ENCODE measurements at places on chromosomes 11 and 22.

DNA sequence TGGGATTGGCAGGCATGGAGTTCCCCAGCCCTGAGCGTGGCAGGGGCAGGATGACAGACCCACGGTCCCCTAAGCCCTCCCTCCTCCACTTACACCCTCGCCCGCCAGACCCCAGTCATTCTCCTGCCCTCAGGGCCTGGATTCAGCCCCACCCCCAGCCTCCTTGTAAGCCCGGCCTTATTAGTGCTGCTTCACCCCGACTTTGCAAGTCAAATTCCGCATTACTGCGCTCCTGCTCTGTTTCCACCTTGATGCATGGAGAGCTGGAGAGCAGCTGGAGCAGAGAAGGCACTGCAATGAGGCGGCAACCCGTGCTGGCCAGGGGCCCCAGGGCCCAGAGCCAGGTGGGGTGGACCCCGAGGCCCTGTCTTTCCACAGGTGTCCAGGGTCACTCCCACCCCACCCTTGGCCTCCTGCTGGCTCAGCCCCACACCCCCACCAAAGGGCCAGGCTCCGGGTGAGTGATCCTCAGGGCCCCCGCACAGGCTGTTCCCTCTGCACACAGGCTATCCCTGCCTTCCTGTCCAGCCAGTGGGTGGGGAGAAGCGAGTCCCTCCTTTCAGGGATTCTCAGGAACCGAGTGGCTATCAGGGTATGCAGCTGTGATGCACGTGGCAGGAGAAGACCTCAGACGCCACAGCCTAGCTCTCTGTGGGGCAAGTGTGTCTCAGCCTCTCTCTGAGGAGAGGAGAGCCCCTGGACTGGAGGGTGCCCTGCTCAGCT lies 36.4 kb downstream of the RTN4R start:
- no peak for DNase-seq

DNA sequence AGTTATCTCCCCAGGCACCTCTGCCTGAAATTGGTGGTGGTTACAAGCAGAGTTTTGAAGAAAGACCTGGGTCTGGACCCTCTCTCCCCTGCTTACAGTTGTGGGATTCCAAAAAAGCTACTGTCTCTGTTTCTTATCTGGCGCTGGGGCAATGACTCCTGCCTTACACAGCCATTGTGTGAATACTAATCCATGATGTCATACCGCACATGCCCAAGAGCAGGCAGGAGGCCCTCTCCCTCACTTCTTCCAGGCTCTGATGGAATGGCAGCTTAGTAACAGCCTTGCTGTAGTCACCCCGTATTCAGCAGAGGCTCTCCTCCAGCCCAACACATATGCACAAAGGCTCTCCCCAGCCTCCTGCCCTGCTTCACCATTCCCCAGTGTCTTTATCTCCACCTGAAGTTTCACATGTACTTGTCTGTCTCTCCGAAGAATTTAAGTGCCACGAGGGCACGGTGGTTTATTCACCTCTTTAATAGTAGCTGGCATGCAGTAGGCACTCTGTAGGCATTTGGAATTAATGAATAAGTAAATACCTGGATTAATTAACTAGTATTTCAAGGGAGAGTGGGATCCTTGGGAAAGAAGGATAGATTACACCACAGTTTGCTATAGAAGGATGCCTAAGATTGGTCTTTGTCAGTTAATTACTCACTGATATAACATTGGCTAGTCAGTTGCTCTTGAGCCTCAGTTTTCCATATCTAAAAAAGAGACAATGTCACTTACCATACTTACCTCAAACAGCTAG lies 165.6 kb downstream of the ETS1 start:
- no peak for DNase-seq

DNA sequence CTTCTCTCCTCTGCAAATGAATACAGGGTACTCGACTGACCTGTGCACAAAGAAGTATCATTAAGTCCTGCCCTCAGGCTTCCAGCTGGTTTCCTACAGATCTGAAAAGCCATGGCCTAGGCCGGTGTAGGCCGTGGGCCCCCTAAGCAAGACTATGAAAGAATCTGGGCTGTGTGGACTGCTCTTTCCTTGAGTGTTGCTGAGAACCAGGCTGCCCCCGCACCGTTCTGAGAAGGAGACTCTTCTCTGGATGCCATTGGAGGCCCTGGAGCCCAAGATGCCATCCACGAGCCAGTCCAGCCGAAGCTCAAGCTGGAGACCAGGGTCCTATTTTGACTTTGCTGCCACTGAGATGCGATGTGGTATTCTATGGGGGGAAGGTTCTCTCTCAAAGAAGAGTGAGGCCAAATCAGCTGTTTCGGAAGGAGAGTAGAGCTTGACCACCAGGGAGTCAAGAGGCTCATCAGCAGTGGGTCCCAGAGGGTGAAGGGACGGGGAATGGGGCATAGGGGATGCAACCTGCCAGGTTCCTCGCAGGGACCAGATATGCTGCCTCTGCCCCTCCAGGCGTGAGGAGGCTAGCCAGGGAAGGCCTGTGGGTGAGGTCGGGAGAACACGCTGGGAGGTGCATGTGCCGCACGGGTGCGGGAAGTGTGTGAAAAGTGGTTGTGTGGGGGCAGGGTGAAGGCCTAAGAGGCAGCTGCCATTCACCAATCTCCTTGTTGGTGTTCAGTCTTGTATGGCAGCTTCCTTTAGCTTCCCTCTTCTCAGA lies 96.4 kb upstream of the B3GAT1 start:
- no peak for DNase-seq

- DNase-seq, result no peak
Measured at GRCh38 chr11:14676068-14676467, 32.5 kb downstream of the PDE3B start.

DNA sequence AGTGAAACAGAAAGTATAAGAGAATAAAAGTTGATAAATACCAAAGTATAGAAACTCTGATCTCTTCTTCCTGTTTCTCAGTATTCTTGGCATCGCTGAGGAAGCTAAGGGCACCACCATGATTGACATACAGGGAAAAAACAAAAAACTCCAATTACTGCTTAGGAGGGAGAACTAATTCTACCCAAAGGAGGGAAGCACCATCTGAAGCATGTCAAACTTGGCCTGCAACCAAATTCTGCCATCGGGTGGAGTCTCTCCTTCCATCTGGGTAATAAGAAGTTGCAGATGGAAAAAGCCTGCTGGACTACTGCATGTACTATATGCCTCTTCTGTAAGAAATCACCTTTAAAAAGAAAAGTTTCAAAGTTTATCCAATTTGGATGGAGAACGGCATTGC lies 30.5 kb upstream of the PPP2R1B start:
- no peak for DNase-seq

GRCh38 chr11:59152312-59152951 lies 9.8 kb downstream of the FAM111A start:
- no peak for DNase-seq

- DNase-seq, result no peak
Measured at GRCh38 chr11:19433367-19433766, 192.6 kb upstream of the E2F8 start.

DNA sequence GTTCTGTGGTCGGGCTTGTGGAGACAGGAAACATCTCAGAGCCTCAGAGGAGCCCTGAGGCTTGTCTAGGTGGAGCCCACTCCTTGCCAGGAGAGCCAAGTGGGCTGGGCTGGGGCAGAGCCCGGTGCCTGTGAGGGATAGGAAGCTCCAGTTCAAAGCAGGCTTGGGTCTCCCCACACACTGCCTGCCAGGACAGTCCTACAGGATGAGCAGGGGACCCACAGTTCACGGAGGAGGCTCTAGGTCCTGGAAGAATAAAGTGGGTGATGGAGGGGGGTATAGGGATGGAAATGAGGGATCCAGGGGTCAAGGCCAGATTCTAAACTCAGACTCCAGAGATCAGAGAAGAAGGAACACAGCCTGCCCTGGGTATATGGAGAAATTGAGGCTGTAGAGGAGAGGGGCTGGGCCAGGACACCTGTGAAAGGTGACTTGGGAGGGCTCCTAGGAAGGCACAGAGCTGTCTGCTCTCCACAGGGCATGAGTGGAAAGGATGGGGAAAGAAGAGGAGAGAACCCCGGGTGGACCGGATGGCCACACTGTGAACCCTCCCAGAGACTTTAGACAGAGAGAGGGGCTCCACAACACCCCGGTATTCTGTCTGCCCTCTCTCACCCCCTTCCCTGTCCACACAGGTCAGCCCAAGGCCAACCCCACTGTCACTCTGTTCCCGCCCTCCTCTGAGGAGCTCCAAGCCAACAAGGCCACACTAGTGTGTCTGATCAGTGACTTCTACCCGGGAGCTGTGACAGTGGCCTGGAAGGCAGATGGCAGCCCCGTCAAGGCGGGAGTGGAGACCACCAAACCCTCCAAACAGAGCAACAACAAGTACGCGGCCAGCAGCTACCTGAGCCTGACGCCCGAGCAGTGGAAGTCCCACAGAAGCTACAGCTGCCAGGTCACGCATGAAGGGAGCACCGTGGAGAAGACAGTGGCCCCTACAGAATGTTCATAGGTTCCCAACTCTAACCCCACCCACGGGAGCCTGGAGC lies 7.4 kb downstream of the IGLL5 start:
- no peak for DNase-seq

DNA sequence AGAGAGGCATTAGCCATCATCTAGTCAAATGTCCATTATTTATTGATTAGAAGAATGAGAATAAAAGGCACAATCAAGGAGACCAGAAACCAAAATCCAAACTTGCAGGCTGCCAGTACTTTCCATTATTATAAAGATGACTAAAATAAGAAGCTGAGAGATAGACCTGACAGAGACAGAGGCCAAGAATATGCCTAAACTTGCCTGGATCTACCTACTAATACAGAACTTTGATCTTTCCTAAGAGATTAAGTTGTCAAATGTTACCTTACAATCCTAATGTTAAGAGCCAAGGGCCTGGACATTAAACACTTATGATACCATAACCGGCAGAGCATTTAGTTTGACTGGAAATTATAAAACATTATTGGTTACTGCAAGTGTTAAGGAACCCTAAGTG lies 6.2 kb downstream of the LGR4 start:
- DNase-seq, result no peak

DNA sequence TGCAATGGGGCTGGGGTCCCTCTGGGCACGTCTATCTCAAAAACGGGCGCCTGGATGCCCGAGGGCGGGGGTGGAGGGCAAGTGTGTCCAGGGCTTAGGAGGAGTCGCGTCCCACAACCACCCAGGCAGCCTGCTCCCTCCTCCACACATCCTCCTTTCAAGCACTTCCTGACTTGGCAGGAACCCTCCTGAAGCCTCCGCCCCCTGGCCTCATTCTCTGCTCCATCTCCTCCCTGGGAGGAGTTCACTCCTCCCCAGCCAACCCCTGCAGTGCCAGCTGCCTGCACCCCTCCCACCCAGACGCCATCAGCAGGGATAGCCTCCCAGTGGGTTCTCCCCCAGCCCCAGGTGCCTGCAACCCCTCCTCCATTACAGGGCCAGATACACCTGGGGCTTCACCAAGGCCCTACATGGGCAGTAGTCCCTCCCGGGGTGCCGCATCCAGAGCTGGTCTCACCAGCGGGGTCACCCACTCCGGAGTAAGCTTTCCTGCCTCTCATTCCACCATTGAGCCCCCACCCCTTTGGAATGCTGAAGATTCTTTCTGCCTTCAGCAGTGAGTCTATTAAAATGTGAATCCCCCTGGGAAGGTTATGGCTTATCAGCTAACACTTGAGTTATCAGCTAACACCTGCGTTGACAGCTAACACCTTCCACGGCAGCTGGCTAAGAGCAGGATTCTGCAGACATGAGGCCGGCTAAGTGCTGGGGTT lies 24.4 kb downstream of the RTN4R start:
- DNase-seq, result no peak

DNA sequence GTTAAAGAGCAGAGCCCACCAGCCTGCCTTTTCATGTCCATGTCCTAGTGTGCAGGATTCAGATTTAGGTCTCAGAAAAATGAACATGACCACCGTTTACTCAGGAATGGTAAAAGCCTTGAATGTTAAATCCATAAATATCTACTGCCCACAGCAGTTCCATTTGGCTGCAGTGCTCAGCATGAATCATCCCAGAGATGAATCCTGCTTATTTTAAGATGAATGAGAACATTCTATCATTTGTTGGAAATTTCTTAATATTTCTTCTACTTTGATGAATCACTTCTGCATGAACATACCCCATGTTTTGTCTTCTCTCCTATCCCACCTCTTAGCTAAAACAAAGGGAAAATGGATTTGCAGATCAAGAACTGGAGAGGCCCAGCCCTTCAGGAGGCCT lies 47.5 kb upstream of the AQP11 start:
- DNase-seq, result no peak

GRCh38 chr22:20903093-20903492 lies 14.1 kb upstream of the CRKL start:
- DNase-seq, result no peak

- DNase-seq, result no peak
Measured at GRCh38 chr11:60868682-60869450, 1.5 kb downstream of the ZP1 start.

- no peak for DNase-seq
Measured at GRCh38 chr11:72626414-72626936, 47.7 kb downstream of the PDE2A start.

- no peak for DNase-seq
Measured at GRCh38 chr11:79414644-79415317, 26.0 kb downstream of the TENM4 start.

- DNase-seq, result no peak
Measured at GRCh38 chr22:38569181-38569971, 607 bp downstream of the DMC1 start.

DNA sequence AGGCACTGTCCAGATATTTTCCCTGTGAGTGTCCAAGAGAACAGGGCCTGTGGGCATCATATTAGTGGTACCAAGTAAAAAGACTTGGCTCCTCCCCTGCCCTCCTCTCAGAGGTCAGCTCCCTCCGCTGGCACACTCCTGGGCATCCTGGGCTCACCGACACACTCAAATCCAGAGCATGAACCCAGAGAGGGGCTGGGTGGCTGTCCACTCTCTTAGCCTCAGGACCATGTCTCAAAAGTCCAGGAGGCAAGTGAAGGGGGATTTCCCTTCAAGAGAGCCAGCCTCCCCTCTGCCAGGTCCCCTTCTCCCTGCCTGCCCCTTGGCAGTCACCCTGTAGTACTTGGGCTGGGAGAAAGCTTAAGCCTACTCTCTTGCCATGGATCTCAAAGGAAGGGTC lies 10.3 kb downstream of the BCL9L start:
- no peak for DNase-seq

DNA sequence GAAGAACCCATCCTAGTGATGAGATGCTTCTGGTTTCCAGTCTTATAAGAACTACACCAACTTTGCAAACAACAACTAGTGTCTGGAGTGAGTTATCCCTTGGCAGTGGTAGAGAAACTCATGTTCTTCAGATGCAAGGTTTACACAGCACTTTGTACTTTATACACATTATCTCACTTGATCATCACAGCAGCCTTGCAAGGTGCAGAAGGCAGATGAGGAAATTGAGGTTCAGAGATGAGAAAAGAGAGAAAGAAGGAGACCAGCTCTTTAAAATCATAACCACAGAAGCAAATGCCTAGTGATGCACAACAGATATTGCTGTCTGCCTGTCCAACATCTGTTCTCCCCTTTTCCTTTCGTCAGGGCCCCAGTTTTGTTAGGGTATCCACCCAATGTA lies 16.7 kb upstream of the CD44 start:
- no peak for DNase-seq
